ENCODE measurements at places on chromosomes 3 and 15. TPM values are rescaled to one million over a fixed set of nuclear protein-coding genes. Genes with fewer than 3 reads are reported as not detected.

DNA sequence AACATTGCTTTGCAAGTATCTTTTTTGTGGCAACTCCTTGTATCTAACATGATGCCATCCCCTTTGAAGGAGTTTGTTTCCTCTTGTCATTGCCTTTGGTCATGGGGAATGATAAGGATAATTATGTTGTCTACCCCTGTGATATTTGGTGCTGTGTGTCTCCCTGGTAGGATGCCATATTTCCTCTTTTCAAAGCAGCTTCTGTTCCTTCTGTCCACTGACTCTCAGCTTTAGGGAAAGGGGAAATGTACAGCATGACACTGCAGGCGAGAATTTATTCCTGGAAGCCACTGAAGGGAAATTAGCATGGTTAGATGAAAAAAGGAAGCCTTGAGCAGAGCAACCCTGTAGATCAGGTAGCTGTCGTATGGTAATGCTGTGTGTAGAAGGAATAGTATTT lies 576.7 kb downstream of the CADM2 start:
- no peak overlapping the region for H3K4me3 ChIP-seq
- H3K27me3 ChIP-seq = no peaks in the 10 kb centered on the region
- H3K36me3 ChIP-seq = peaks cover 4% of the 10 kb centered on the region
- no peak overlapping the region for H3K27ac ChIP-seq

GRCh38 chr3:100562224-100562857 lies 47.1 kb upstream of the ADGRG7 start:
- H3K4me1 ChIP-seq = no peaks in the 10 kb centered on the region
- no peak overlapping the region for H3K27ac ChIP-seq
- H3K27me3 ChIP-seq = no peaks in the 10 kb centered on the region
- no peak overlapping the region for H3K4me3 ChIP-seq
- DNase-seq = no peak

GRCh38 chr15:41507820-41508290 lies 5.8 kb downstream of the LTK start:
- no peaks in the 10 kb centered on the region for H3K4me1 ChIP-seq
- no peak for DNase-seq
- H3K27me3 ChIP-seq = peaks cover 88% of the 10 kb centered on the region
- no peaks in the 10 kb centered on the region for H3K36me3 ChIP-seq
- H3K27ac ChIP-seq = no peak overlapping the region

DNA sequence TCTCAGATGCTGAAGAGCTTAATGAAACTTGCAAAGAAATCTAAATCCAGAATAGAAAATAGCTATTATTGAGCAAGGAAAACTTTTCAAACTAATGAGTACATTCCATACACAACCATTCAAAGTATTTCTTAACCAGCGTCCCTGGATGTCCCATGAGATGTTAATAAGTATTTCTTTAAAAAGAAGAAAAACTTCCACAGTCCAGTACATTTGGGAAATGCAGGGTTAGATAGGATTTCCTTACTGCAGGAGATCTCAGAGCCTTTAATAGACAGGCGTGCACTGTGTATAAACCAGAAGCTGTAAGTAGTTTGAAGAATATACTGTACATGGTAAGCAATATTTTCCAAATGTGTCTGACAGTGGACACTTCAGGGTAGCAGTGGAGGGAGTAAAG lies 29.6 kb upstream of the BHLHE40 start:
- no peak overlapping the region for H3K27ac ChIP-seq
- H3K36me3 ChIP-seq = no peaks in the 10 kb centered on the region
- H3K4me3 ChIP-seq = no peak overlapping the region

GRCh38 chr15:45522328-45523165 lies at the start of gene SLC30A4:
SLC30A4 (minus strand) TSS chr15:45522755; CDS start chr15:45522354, 401 bp downstream.
- no peaks in the 10 kb centered on the region for H3K36me3 ChIP-seq
- DNase-seq = peak; percentile 39
- peaks cover 22% of the 10 kb centered on the region for H3K4me1 ChIP-seq
- peak within 1 kb of the TSS; percentile 22 for H3K27ac ChIP-seq

DNA sequence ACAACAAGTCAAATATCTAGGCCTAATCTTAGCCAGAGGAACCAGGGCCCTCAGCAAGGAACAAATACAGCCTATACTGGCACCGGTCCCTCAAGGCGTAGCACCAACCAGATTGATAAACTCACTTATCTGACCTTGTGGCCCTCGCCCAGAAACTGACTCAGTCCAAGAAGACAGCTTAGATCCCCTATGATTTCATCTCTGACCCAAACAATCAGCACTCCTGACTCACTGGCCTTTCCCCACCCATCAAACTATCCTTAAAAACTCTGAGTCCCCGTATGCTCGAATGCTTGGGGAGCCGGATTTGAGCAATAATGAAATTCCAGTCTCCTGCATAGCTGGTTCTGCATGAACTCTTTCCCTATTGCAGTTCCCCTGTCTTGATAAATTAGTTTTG lies 1.6 kb upstream of the SORD start:
- H3K27me3 ChIP-seq = peaks cover 31% of the 10 kb centered on the region
- H3K36me3 ChIP-seq = peaks cover 3% of the 10 kb centered on the region
- peak overlapping the region; percentile 76 for H3K4me3 ChIP-seq
- H3K4me1 ChIP-seq = peaks cover 23% of the 10 kb centered on the region

DNA sequence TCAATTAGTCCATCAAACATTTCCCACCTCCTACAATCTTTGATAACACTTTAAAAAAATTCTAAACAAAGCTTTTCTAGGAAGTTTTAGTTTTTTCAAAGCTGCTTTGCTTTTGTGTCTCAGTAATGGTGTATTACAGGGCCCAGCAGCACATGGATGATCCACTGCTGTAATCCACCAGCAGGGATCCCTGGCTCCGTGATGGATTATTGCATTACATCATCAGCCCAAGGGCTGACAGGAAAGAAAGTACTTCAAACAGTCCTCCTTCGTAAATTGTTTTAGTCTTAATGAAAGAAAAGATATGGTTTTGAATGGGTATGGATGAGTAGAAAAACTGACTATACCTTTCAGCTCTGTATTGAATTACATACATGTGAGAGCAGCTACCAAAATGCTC lies 688.9 kb upstream of the NAALADL2 start:
- DNase-seq = no peak
- H3K27ac ChIP-seq = no peak overlapping the region
- H3K27me3 ChIP-seq = no peaks in the 10 kb centered on the region

DNA sequence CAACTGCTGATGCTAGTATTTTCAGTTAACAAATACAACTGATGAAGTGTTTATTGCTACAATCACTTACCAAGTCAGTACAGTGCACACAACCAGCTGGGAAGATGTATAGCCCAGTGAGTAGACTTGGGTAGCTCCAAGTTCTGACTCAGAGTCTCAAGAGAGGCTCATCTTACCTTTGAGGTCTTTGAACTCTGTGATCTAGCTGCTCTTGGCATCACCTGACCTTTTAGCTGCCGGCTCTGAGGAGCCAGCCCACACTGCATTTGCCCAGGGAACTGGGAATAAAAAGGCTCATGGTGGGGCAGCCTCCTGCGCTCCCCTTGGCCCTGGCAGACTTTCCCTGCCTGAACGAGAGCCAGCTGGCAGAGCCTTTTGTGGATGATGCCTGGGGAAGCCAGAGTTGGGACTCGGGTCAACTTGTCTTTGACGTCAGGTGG lies 82.6 kb downstream of the CEMIP start:
- DNase-seq = no peak
- no peak overlapping the region for H3K27ac ChIP-seq
- H3K36me3 ChIP-seq = no peaks in the 10 kb centered on the region
- H3K4me1 ChIP-seq = peaks cover 17% of the 10 kb centered on the region
- H3K4me3 ChIP-seq = no peak overlapping the region
- peaks cover 3% of the 10 kb centered on the region for H3K27me3 ChIP-seq

DNA sequence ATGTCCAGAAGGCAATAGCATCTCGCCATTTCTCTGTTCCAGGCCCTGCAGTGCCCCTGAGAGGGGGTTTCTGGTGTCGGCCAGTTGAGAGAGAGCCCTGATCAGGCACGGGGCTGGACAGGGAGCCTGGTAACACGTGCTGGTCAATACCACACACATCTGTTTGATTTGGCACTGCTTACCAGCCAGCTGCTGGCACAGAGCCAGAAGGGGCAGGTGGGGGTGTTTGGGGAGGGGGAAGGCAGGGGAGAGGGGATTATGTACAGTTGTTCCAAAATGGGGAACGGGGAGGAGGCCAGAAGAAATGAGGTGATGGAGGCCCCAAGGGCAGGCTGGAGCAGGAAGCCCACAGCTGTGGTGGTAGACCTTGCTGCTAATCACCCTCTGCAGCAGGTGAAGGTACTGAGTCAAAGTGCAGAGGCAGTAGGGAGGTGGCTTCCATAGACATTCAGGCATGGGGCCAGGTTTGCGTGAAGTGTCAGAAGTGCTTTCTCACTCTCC lies 153.5 kb upstream of the LPP start:
- peaks cover 5% of the 10 kb centered on the region for H3K4me1 ChIP-seq
- H3K4me3 ChIP-seq = no peak overlapping the region
- no peaks in the 10 kb centered on the region for H3K36me3 ChIP-seq

- H3K27me3 ChIP-seq = no peaks in the 10 kb centered on the region
- DNase-seq = no peak
- peaks cover 10% of the 10 kb centered on the region for H3K4me1 ChIP-seq
- H3K36me3 ChIP-seq = peaks cover 22% of the 10 kb centered on the region
- H3K4me3 ChIP-seq = no peak overlapping the region
- no peak overlapping the region for H3K27ac ChIP-seq
Measured at GRCh38 chr3:98811048-98811447, 47.9 kb downstream of the ST3GAL6 start.

GRCh38 chr3:56988458-56989168 lies 71.9 kb upstream of the SPATA12 start:
- H3K27ac ChIP-seq = no peak overlapping the region
- DNase-seq = peak; percentile 85

GRCh38 chr3:40534283-40534682 lies 9.5 kb downstream of the ZNF621 start:
- no peak overlapping the region for H3K27ac ChIP-seq
- no peak overlapping the region for H3K4me3 ChIP-seq
- H3K36me3 ChIP-seq = peaks cover 74% of the 10 kb centered on the region
- no peak for DNase-seq

- peaks cover 2% of the 10 kb centered on the region for H3K27me3 ChIP-seq
- no peak for DNase-seq
- H3K36me3 ChIP-seq = no peaks in the 10 kb centered on the region
- H3K4me1 ChIP-seq = peaks cover 7% of the 10 kb centered on the region
Measured at GRCh38 chr15:91915576-91915975, 62.1 kb downstream of the SLCO3A1 start.

GRCh38 chr3:100183608-100184125 lies 69.4 kb upstream of the FILIP1L start:
- no peak for DNase-seq
- H3K4me1 ChIP-seq = peaks cover 13% of the 10 kb centered on the region
- H3K4me3 ChIP-seq = no peak overlapping the region

- no peaks in the 10 kb centered on the region for H3K27me3 ChIP-seq
- H3K27ac ChIP-seq = peak overlapping the region; percentile 63
- no peak for DNase-seq
- H3K36me3 ChIP-seq = no peaks in the 10 kb centered on the region
- peaks cover 25% of the 10 kb centered on the region for H3K4me1 ChIP-seq
Measured at GRCh38 chr3:157127831-157128767, 31.8 kb downstream of the CCNL1 start.

DNA sequence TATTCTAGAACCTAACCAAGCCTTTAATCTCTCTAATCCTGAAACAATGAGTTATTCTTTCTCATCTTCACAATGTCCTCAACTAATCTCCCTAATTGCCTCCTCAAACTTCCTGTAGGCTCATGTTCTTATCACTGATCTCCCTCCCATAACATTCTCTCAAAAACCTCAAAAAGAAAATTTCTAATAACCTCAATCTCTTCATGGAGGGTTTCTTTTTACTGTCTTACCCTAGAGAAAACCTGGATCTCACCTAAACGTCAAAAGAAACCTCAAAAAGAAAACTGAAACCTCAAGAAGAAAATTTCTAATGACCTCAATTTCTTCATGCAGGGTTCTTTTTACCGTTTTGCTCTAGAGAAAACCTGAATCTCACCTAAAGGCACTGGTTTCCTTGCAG lies 150.2 kb downstream of the GSK3B start:
- no peaks in the 10 kb centered on the region for H3K27me3 ChIP-seq
- H3K36me3 ChIP-seq = peaks cover 14% of the 10 kb centered on the region
- H3K4me3 ChIP-seq = no peak overlapping the region
- no peak for DNase-seq

DNA sequence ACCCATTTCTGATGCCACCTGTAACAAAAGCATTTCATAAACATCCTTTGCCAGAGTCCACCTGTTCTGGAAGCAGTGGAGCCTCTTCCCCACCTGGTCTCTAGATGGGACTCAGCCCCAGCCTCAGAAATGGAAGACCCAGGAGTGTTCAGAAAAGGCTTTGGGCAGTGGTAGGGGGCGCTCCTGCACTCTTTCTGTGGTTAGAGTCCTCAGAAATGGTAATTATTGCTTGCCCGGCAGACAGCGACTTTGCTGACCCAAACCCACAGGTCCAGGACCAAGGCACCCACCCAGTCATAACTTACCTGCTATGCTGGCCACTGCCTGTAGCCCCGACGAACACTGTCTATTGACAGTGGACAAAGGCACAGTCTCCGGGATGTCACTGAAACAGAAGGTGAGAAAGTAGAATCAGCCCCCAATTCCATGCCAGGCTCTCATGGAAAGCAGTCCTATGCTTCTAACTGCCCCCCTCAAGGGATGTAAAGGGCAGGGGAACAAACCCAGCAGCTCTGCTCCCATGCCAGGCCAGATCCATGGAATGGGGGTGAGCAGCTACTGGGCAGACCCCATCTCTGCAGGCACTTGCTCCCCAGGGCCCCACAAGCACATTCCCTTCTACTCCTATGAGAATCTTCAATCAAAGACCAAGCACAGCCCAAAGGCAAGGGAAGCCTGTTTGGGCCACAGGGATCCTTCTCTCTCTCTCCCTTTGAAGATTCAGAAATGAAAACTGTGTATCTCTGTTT lies 5.1 kb downstream of the ACAA1 start:
- peaks cover 3% of the 10 kb centered on the region for H3K36me3 ChIP-seq
- no peak overlapping the region for H3K27ac ChIP-seq
- DNase-seq = peak; percentile 55
- H3K27me3 ChIP-seq = no peaks in the 10 kb centered on the region

- no peak for DNase-seq
- no peaks in the 10 kb centered on the region for H3K27me3 ChIP-seq
- H3K4me1 ChIP-seq = peaks cover 7% of the 10 kb centered on the region
- no peak overlapping the region for H3K27ac ChIP-seq
- no peaks in the 10 kb centered on the region for H3K36me3 ChIP-seq
Measured at GRCh38 chr15:50117431-50118027, 1.5 kb downstream of the ATP8B4 start.

DNA sequence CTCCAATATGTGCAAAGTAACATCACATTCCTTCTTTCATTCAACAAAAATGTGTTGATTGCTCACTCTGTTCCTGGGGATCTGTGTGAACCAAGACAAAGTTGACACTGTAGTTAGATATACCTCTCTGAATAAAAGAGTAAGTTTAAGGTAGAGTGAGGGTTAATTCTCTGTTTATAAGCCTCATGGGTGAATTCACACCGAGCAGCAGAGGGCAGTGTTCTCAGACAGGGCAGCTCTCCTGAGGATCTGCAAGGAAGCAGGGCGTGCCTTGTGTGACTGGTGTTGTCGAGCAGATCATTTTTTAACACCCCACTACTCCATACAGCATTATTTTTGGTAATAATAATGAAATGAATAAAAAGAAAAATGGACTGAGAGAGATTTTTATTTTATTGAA lies 34.4 kb downstream of the PAQR9 start:
- H3K4me3 ChIP-seq = no peak overlapping the region
- H3K4me1 ChIP-seq = peaks cover 4% of the 10 kb centered on the region
- no peaks in the 10 kb centered on the region for H3K36me3 ChIP-seq
- H3K27ac ChIP-seq = no peak overlapping the region

GRCh38 chr3:18079739-18080138 lies 337.3 kb upstream of the TBC1D5 start:
- DNase-seq = no peak
- H3K4me1 ChIP-seq = no peaks in the 10 kb centered on the region
- no peak overlapping the region for H3K4me3 ChIP-seq
- peaks cover 8% of the 10 kb centered on the region for H3K36me3 ChIP-seq

- no peaks in the 10 kb centered on the region for H3K36me3 ChIP-seq
- no peak overlapping the region for H3K4me3 ChIP-seq
- H3K27me3 ChIP-seq = no peaks in the 10 kb centered on the region
- no peak for DNase-seq
Measured at GRCh38 chr3:34145796-34146195, 347.4 kb downstream of the PDCD6IP start.

LRRC31 gene
- not detected for total RNA-seq
